ENCODE measurements at places on chromosomes 4 and X. TPM values are rescaled to one million over a fixed set of nuclear protein-coding genes. Genes with fewer than 3 reads are reported as not detected.

PIR gene
- 14.0 TPM for total RNA-seq

CLIC2 gene
- total RNA-seq, result 0.78 TPM

PAPSS1 gene
- 61.1 TPM for total RNA-seq

HMGN5 gene
- 0.50 TPM for total RNA-seq

AFF2 gene
- total RNA-seq, result 0.07 TPM

KIF4A gene
- 2.2 TPM for total RNA-seq

NEXMIF gene
- total RNA-seq, result 0.03 TPM

NLRP2B gene
- total RNA-seq, result not detected

PRKG2 gene
- 0.36 TPM for total RNA-seq

SLC2A9 gene
- 3.8 TPM for total RNA-seq

TXK gene
- total RNA-seq, result 0.26 TPM

NXF2 gene
- total RNA-seq, result not detected

TMPRSS11F gene
- total RNA-seq, result not detected

GYG2 gene
- 0.86 TPM for total RNA-seq

SPANXB1 gene
- not detected for total RNA-seq

RASSF6 gene
- total RNA-seq, result 0.03 TPM

TMEM175 gene
- total RNA-seq, result 23.7 TPM

SLC34A2 gene
- total RNA-seq, result 0.03 TPM

SLC38A5 gene
- 106 TPM for total RNA-seq

SLC9B1 gene
- total RNA-seq, result 0.76 TPM

UGT2B11 gene
- total RNA-seq, result not detected

PFKFB1 gene
- 0.03 TPM for total RNA-seq

PAGE4 gene
- total RNA-seq, result not detected

CT83 gene
- not detected for total RNA-seq

CPZ gene
- 24.4 TPM for total RNA-seq

PCDH18 gene
- 119 TPM for total RNA-seq

ZNF157 gene
- 0.03 TPM for total RNA-seq

ITIH6 gene
- not detected for total RNA-seq

HTRA3 gene
- 5.4 TPM for total RNA-seq

AR gene
- total RNA-seq, result 7.3 TPM

LONRF3 gene
- 0.65 TPM for total RNA-seq

RHOXF1 gene
- not detected for total RNA-seq

TSPAN6 gene
- 36.5 TPM for total RNA-seq

HTN1 gene
- not detected for total RNA-seq

AP1S2 gene
- total RNA-seq, result 29.9 TPM

SRPX gene
- total RNA-seq, result 500 TPM

GABRA4 gene
- not detected for total RNA-seq

MID1 gene
- total RNA-seq, result 23.0 TPM

VGLL1 gene
- total RNA-seq, result not detected

ADH1A gene
- not detected for total RNA-seq

KIT gene
- 1.2 TPM for total RNA-seq

NHSL2 gene
- 2.4 TPM for total RNA-seq

PNMA6F gene
- total RNA-seq, result not detected

SLC16A2 gene
- total RNA-seq, result 24.3 TPM

DUSP9 gene
- total RNA-seq, result not detected

ARHGEF38 gene
- not detected for total RNA-seq

PCDH7 gene
- 61.1 TPM for total RNA-seq

KDM6A gene
- total RNA-seq, result 14.6 TPM

CYP4V2 gene
- 25.5 TPM for total RNA-seq

ENPEP gene
- total RNA-seq, result 4.7 TPM

Measured in smooth muscle cell of the pulmonary artery (primary cell).